HS-5 (cell line): ENCODE measurements at places on chromosomes 11 and 22.

DNA sequence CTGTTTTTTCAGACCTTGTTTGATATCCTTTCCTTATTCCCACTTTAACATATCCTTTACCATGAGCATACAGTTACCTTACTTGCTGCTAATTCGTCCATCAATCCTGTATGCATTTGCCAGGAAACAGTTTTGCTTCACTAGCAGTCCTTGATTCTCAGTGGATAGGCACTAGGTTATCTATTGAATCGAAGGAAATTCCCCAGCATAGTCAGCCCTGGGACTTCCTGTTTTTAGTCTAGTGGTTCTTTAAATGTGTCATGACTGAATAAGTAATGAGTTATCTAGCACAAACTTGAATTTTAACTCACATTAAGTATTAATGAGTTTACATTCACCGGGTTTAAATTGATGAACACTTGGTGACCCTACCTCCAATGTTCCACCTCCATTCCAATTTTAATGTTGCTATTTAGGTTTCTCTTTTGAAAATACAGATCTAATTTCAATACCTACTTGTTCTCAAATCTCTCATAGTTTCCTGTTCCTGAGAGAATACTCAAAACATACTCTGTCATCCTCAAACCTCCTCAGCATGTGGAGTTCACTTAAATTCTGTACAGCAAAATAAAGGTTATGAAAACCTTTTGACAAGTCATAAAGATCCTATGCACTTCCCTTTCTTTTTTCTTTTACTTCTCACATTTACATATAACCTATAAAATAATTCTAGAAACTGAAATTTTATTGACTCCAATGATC lies 1375.1 kb upstream of the TENM4 start:
- DNase-seq: no peak

DNA sequence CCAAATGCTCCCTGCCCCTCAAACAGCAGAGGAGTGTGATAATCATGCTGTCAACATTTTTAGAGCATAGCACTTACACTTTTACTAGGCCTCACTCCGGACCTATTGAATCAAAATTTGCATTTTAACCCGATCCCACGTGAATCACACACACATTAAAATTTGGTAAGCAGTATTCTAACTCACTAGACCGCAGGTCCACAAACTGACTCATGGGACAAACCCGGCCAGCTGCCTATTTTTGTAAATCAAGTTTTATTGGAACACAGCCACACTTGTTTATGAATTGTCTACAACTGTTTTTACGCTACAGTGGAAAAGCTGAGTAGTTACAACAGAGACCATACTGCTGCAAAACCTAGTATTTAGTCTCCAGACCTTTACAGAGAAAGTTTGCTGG lies 43.3 kb downstream of the SNX19 start:
- DNase-seq: no peak

GRCh38 chr11:95495706-95496105 lies 264.7 kb upstream of the SESN3 start:
- DNase-seq: no peak

DNA sequence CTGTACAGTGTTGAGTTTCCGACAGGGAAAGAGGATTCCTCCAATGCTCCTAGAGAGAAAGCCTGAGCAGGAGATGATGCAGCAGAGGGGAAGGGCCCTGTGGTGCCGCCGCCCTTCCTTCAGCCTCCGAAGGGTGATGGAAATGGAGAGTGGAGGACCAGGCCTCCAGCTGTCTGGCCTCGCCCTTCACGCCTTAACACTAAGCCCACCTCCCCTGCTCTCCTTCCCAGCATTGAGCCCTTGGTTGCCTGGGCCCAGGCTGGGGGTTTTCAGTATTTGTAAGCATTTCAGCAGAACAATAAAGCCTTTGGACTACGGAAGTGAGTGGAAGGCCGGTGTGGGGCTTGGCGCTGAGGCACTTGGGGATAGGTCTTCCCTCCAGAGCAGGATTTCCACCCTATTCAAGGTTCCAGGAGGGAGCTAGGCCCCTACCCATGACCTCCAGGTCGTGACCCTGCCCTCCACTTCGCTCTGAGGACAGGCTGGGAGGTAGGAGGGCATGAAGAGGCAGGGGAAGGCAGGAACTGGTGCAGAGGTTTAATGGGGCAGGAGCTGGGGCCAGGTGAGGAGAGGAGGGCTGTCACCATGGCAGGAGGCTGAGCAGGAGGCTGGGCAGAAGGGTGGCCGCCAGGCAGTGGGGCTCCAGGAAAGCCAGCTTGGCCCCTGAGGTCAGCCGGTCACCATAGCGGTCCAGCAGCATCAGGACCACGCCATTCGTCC lies 21.6 kb downstream of the TREH start:
- no peak for DNase-seq

GRCh38 chr22:20171288-20172140 lies 20.7 kb upstream of the CCDC188 start:
- DNase-seq: no peak

GRCh38 chr11:88104408-88104807 lies 70.8 kb downstream of the RAB38 start:
- DNase-seq: no peak
